ENCODE measurements at places on chromosomes 12 and 14.

DNA sequence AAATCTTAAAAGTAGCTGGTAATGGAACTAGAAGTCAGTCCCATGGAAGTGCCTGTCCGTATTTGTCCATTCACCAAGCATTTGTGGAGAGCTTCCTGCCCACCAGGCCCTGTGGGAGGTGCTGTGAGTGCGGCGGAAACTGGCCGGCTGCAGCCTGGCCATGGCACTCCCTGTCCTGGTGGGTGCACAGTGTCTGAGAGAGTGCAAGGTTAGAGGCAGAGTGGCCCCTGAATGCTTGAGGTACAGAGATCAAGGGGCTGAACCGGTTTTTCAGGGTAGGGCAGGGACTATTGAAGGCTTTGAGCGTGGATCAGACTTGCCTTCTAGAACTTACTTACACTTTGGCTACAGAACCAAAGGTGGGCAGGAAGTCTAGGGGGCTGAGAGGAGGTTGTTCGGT is 92.9 kb downstream of the ESR2 start:
- no peak for DNase-seq

GRCh38 chr12:47097276-47097896 is 17.6 kb upstream of the AMIGO2 start:
- DNase-seq, result no peak

DNA sequence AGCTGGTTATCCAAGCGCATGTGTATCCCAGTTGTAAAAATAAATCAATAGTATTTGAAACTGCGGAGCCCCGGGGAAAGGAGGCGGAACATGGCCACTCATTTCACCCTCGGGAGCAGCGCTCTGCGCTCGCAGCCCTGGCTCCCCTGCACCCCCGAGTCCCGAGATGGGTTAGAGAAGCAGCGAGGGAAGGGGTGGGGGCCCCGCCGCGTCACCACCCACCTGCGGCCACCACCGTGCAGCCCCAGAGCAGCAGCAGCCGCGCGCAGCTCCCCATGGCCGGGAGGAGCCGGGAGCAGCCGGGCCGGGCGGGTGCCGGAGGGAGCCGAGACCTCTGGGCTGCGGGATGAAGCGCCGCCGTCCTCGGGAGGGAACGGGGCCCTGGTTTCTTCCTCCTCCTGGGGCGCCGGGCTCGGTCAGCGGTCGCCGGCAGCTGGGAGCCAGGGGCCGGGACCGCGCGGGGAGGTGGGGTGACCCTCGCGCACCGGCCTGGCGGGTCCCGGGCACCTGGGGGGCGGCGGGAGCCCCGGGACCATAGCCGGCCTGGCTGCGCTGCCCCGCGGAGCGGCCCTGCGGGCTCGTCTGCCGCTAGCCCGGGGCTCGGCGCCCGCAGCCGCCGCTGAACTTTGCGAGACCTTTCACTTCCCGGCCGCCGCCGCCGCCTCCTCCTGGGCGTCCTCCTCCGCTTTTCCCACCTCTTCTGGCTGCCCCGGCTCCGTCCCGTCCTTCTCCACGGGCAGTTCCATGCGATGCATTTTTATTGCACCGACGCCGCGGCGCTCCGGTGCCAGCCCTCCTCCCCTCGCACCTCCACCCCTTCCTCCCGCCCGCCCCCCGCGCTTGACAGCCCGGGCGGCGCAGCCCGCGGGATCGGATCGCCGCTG is at the start of gene NTN4:
Gene NTN4 (minus strand): TSS at position 732 of the 884 bp plus-strand sequence. CDS start 455 bp downstream, at position 277.
- no peak for DNase-seq

- DNase-seq, result no peak
These were observed 168.8 kb upstream of the ARID2 start for GRCh38 chr12:45560689-45561088.

DNA sequence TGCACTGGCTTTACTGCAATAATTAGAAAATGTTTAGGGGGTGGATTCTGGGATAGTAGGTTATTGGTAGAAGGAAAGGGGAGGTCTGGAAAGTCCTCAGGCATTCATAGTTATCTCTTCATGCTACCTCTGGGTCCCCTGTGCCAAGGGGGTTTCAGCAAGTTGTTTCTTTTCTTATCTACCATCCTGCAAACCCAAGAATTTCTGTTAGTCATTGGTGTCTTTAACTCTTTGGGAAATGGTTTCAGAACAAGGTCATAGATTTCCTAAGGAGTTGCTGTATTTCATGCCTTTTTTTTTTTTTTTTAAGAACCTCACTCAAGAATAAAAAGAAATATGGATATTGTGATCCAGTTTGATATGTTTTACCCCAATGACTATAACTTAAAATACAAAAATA is 63.6 kb downstream of the SLC4A8 start:
- DNase-seq, result no peak

GRCh38 chr14:38339696-38340095 is 83.8 kb upstream of the CLEC14A start:
- DNase-seq, result no peak

GRCh38 chr12:25197608-25198007 is 2.6 kb downstream of the ETFRF1 start:
- no peak for DNase-seq

DNA sequence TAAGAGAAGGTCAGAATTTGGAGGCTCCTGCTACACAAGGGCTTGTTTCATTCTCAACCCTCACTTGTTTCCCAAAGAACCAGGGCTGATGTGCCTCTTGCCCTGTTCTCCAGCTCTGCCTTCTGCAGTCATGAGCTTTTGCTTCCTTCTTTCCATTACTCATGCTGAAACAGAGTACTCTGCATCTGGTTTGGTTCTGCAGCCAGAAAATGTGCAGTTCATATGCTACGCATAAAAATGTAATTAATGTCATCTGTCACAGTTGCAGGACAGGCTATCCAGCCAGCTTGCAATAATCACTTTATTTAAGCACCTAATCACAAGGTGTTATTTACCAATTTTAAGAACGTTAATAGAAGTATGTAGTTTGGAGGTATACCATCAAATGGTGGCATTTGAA is 150.2 kb downstream of the SRGAP1 start:
- DNase-seq, result no peak

DNA sequence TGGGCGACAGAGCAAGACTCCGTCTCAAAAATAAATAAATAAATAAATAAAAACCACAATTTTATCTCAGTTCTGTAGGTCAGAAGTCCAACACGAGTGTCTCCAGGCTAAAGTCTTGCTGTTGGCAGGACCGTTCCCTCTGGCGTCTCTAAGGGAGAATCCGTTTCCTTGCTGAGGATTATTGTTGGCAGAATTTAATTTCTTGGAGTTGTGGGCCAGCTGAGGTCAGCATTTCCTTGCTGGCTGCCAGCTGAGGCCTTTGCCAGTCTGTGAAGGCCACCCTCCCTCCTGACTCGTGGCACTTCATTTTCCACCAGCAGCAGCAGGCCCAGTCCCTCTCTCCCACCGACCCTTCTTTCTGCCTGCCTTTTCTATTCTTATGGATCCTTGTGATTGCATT is 17.2 kb downstream of the PSMC1 start:
- no peak for DNase-seq

GRCh38 chr12:118311666-118312065 is 61.0 kb downstream of the TAOK3 start:
- DNase-seq, result no peak

- no peak for DNase-seq
These were observed 76.9 kb upstream of the SRSF5 start for GRCh38 chr14:69690042-69690441.

- DNase-seq, result no peak
These were observed 188.5 kb upstream of the SYT10 start for GRCh38 chr12:33628087-33628486.

GRCh38 chr12:77833329-77833728 is 2.6 kb downstream of the NAV3 start:
- no peak for DNase-seq

DNA sequence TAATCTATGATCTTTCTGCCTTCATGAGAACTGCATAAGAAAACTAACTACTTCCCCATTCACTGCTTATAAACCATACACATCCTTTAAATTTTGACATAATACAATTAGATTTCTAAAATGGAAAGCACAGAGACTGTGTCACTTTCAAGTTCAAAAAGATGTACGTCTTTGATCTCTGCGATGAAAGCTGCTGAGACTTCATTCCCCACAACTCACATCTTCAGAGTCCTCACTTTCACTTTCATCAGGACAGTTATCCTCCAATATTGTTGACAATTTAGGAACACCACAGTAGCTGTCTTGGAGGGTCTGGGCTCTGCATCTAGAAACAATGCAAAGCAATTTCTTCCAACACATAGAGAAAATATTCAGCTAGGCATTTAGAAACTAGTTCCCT is 47.9 kb upstream of the KCNC2 start:
- no peak for DNase-seq

DNA sequence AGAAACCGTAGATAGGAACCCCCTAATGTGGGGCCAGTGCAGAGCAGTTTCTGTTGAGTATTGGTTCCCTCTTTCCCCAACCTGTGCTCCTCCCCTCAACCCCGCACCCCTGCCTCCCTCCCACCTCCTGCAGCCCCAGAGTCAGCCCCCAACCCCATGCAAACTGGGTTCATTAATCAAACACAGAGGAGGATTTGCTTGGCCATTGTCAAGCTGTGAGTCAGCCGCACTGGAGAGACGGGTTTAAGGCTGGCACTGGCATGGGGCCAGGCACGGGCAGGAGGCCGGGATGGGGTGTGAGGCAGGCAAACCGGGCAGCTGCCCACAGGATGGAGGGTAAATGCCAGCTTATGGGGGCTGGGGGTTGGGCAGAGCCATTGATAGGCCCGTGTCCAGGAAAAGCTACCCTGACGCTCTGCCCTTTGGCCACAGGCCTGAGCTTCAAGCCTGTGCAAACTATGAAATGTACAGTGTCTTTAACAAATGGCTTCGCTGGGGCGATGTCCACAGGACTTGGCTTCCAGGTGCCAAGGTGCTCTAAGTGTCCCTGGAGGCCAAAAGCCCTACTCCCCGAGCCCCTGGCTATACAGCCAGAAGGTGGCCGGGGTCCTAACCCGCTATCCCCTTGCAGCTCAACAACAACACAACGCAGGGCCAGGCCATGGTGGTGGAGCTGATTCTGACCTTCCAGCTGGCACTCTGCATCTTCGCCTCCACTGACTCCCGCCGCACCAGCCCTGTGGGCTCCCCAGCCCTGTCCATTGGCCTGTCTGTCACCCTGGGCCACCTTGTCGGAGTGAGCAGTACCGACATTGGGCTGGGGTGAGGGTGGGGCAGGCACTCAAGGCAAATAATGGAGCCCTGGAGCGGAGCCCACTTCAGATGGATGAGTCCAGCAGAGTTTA is 1.4 kb downstream of the AQP5 start:
- no peak for DNase-seq

DNA sequence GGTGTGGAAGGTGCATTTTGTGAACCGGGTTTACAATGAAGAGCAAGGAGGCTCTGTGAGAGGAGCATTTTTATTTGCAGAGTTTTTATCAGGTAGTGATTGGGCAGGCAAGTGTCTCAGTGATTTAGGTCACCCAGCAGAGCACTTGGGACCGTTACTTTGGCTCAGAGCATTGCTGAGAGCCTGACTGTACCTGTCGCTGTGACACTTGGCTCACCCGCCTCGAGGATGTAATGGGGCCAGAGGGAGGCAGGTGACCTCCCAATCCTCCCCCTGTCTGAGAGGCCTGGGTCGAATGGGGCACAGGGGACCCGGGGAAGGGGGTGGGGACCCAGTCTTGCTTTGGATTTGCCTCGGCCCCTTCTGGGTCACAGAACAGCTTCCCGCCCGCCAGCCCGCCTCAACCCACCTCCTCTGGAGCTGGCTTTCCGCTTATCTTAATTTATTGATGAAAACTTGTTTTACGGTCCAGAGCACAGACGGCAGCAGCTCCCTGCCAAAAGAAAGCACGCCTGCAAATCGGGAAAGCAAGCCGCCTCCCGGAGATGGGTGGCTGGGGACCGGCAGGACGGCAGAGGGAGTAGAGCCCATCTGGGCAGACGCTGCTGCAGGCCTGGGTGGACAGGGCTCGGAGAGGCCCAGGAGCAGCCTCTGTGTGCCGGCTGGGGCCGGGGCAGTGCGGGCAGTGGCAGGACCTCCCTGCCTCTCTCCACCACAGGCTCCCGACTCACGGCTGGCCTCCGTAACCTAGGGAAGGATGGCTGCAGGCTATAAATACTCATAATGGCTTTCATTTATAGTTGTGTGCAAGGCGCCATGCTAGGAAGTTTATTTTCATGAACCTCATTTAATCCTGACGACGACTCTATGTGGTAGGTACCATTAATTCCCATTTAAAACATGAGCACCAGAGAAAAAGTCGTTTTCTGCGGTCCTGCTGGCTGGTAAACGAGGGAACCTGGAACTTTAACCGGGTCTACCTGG is 187.1 kb downstream of the TSPAN9 start:
- no peak for DNase-seq

GRCh38 chr14:52755607-52756316 is 25.8 kb downstream of the STYX start:
- no peak for DNase-seq

DNA sequence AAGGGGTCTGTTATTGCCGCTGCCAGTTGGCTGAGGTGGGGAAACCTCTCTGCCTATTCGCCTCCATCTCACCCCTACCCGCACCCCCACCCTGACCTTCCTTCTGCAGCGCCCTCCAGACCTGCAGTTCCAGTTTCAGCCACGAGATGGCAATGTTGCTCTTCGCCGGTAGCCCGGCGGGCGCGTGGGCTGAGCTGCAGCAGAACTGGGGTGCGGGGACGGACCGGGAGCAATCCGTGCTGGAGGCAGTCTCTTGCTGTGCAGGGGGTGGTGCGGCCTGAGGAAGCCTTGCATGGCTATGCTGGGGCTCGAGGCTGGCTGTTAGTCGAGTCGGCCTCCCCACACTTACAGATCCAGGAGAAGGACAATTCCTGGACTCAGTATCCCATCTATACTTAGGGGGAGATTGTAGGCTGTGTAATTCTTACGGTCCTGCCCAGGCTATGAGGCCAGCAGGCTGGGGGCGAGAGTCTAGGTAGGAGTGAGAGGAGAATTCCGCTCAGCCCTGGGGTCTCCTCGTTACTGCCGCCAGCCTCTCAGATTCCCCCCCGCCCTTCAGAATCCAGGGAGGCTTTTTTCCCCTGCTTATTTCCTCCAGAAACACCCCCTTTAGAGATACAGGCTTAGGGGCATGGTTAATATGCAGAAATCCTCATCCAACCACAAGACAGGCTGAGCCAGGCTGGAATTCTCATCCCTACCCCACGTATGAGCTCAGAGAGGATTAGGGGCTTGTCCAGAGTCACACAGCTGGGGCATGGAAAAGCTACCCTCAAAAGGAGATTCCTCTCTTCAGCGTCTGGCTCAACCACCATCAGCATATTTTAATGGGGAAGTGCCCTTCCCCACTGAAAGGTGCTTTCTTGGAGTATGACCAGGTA is 118.2 kb downstream of the AACS start:
- DNase-seq, result peak; percentile 71

- DNase-seq, result no peak
These were observed 293.6 kb downstream of the ERC1 start for GRCh38 chr12:1284611-1285010.

DNA sequence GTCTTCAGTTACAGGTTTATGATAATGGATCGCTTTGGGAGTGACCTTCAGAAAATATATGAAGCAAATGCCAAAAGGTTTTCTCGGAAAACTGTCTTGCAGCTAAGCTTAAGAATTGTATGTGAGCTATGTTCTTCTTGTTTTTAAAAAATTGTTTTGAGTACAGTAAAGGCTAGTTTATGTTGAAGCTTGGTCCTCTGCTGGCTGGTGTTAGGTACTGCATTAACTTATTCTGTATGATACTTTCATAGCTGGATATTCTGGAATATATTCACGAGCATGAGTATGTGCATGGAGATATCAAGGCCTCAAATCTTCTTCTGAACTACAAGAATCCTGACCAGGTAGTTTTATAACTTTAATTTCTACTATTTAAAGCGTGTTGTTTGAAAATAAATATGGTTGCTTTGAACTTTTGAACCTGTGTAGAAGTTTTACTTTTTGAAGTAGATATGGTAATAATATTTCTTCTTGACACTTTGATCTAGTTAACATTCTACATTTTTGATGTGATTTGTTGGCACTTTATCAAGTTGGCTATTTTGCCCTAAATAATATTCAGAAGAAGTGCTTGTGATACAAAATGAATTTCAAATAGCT is 55.7 kb downstream of the VRK1 start:
- DNase-seq, result no peak
